ENCODE measurements at places on chromosomes 5 and 9. TPM values are rescaled to one million over a fixed set of nuclear protein-coding genes. Genes with fewer than 3 reads are reported as not detected.
A peak's percentile ranks its signal among the peaks of the same experiment; 100 is the strongest.

CDKN2B-AS1 gene
- total RNA-seq = 19.4 TPM

NUTM2G gene
- not detected for total RNA-seq

SEC61B gene
- total RNA-seq = 234 TPM

ENTPD8 gene
- not detected for total RNA-seq

PCDHA1 gene
- total RNA-seq = not detected

PCDHGB7 gene
- 4.5 TPM for total RNA-seq

GRCh38 chr9:78707481-78707991 lies 410.6 kb downstream of the PSAT1 start:
- no peak for DNase-seq

DNA sequence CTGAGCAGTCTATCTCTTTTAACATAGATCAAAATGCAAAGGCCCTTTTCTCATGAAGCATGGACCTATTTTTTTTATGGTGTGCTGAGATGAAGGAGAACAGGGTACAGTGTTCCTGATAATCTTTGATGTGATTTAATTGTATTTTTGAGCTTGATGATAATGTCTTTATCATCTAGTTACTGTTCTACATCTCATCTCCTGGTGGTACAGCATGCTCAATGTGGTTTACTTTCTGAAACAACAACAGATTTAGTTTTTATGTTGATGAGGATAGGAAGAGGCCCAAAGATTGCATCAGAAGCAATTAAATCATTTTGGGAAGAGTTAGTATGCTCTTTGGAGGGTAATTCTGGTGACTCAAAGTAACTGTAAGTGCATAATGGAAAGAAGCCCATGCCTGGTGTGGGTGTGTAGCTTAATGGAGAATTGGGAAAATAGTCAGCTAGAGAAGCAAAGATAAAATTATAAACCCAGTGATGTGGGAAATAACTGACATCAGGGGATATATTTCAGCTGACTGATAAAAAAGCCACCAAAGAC lies 123.0 kb upstream of the KCNN2 start:
- DNase-seq = no peak

GRCh38 chr9:112615584-112616266 lies 102.2 kb downstream of the INIP start:
- DNase-seq = no peak

DNA sequence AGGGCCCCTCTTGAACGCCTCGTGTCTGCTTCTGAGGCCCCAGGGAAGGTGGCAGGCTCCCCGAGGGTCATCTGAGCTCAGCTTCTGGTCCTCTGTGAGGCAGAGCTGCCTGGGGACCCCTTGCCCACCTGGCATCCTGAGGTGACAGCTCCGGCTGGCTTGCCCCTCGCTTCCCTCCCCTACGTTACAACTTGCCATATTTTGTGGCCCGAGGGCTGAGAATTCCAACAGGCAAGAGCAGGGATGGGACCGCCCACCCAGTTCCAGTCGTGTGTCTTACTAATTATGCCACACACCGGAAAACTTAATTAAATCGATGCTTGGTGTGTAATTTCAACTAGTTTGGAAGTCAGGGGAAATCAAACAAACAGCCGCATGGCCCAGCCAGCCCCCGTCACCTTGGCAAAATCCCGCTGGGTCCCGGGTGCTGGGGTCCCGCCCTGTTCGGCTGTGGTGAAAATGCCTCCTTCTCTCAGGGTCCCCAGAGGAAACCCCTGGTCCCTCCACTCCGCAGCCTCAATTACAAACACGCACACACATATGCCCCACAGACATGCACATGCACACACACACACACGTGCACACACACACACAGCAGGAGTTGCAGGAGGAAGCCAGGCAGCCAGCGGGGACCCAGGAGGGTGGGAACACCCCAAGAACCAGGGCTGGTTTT lies 221.0 kb upstream of the IER5L start:
- no peak for DNase-seq

DNA sequence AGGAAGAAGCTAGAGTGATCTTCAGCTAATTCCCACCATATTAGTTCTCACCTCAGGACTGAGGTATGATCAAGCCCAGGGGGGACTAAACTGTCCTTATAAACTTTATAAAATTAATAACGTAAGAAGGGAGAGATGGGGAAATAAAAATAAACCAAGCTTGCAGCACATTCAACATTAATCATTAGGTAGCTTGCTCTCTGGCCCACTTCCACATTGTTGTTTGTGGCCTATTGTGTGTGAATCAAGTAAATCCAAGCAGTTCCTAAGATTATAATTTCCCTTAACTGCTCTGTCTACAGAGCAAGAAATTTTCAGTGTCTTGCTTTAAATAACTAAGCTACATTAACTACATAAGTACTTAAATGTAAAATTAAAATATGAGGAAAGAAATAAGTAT lies 131.3 kb upstream of the ABCA1 start:
- DNase-seq = no peak

DNA sequence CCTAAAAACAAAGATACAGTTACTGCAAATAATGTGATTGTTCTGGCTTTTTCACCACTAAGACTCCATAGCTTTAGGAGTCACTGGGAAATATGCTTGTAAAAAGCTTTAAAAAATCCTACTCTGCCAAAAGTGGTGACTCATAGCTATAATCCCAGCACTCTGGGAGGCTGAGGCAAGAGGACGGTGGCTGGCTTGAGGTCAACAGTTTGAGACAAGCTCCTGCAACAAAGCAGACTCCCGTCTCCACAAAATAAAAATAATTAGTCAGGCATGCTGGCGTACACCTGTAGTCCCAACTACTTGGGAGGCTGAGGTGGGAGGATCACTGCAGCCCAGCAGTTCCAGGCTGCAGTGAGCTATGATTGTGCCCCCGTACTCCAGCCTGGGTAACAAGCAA lies 406.4 kb downstream of the HTR1A start:
- DNase-seq = no peak

GRCh38 chr5:93433422-93433821 lies 147.6 kb downstream of the NR2F1-AS1 start:
- DNase-seq = no peak

DNA sequence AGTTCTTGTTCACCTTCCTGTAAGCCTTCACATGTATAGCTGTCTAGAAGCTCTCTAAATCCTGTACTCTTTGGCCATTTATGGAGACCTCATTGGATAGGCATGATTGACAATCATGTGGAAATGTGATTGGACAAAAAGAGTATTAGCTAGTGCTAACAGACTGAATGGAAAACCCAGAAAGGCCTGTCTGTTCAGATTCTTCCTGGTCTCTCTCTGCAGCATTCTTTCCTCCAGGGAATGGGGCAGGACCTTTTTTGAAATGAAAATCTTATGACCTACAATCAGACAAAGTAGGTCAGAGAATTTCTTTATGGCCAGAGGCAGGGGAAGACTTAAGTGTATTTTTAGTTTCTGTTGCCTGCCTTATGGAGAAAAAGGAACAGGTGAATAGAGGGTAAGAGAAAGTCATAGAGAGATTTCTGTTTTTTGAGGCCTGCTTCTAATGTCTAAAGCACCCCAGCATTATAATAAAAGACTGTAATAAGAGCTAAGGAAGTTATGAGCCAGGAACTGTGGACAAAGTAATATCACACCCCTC lies 152.4 kb upstream of the CCDC152 start:
- no peak for DNase-seq

GRCh38 chr5:115578657-115579056 lies 23.6 kb downstream of the TICAM2 start:
- no peak for DNase-seq

GRCh38 chr9:38415856-38416255 lies 8.4 kb downstream of the IGFBPL1 start:
- DNase-seq = no peak

GRCh38 chr9:2231101-2231500 lies 216.0 kb downstream of the SMARCA2 start:
- no peak for DNase-seq

- DNase-seq = no peak
These were observed 155.4 kb upstream of the LHFPL2 start for GRCh38 chr5:78803941-78804340.

GRCh38 chr5:400282-401145 lies 42.5 kb upstream of the EXOC3 start:
- DNase-seq = no peak

DNA sequence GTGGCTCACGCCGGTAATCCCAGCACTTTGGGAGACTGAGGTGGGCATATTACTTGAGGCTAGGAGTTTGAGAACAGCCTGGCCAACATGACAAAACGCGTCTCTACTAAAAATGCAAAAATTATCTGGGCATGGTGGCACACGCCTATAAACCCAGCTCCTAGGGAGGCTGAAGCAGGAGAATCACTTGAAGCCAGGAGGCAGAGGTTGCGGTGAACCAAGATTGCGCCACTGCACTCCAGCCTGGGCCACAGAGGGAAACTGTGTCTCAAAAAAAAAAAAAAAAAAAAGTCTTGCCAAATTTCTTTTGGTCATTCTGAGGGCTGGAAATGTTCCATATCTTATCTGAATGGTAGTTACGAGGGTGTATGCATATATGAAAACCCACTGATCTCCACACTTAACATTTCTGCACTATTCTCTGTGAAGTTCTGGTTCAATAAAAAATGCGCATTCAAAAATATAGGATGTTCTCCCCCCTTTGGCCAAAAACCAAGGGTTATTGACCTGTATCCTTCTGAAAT lies 13.5 kb upstream of the NIPAL4 start:
- no peak for DNase-seq

- no peak for DNase-seq
These were observed 234.3 kb downstream of the NR3C1 start for GRCh38 chr5:143168921-143169810.

GRCh38 chr5:35059251-35059650 lies 11.5 kb upstream of the AGXT2 start:
- no peak for DNase-seq

- peak; percentile 7 for DNase-seq
These were observed 39.1 kb downstream of the RETREG1 start for GRCh38 chr5:16577677-16578076.
